CD8-positive, alpha-beta memory T cell (primary cell): ENCODE measurements at places on chromosomes 11 and 22.

DNA sequence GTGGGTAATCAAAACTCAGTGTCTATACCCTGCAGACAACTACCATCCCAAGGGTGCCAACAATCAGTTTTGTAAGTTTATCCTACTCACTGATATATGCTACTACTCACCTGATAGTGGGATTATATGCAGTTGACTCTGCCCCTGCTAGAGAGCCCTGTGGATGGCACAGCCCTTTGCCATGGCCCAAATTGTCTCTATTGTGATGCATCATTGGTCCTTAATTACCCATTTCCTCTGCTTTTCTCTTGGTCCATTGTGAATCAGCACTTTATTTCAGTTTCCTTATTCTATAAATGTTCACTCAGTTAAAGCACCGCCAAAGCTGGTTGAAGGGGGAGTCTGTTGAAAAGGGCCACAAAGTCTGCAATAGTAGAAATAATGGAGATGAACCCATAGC, 42.3 kb downstream of the PLAAT5 start:
- no peak overlapping the region for H3K4me3 ChIP-seq
- H3K4me1 ChIP-seq = peaks cover 5% of the 10 kb centered on the region
- H3K27ac ChIP-seq = no peak overlapping the region

- H3K4me3 ChIP-seq = no peak overlapping the region
- no peak for DNase-seq
- H3K27ac ChIP-seq = no peak overlapping the region
- H3K36me3 ChIP-seq = peaks cover 11% of the 10 kb centered on the region
- H3K27me3 ChIP-seq = no peaks in the 10 kb centered on the region
Measured at GRCh38 chr11:111736621-111737443, 29.4 kb downstream of the PPP2R1B start.

GRCh38 chr11:61626580-61627380, 45.9 kb upstream of the SYT7 start:
- no peaks in the 10 kb centered on the region for H3K36me3 ChIP-seq
- no peaks in the 10 kb centered on the region for H3K4me1 ChIP-seq
- no peak overlapping the region for H3K27ac ChIP-seq
- DNase-seq = no peak
- H3K4me3 ChIP-seq = no peak overlapping the region

GRCh38 chr11:65159012-65159411, 11.0 kb upstream of the SPDYC start:
- no peaks in the 10 kb centered on the region for H3K27me3 ChIP-seq
- H3K27ac ChIP-seq = no peak overlapping the region
- no peaks in the 10 kb centered on the region for H3K4me1 ChIP-seq
- H3K36me3 ChIP-seq = no peaks in the 10 kb centered on the region

DNA sequence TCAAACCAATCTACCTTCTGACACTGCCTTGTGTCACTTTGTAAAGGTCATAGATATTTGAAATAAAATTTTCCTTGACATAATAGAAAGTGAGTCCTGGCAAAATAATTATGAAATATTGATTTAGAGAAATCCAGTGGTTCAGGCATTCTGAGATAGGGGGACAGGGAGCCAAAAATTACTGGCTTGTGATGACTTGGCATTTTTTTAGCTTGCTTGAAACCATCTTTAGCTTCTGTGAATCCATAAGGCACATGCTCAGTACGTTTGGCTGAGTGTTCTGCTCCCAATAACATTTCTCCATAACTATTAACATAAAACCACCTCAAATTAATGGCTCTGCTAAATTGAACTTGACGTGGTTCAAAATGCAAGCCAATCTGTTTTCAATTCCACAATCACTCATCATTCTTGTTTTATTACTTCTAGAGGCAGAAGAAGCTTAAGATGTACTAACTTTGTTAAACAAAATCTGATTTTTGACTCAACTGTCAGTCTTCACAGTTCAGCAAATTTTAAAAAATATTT, 209.0 kb downstream of the LRRC4C start:
- H3K27ac ChIP-seq = no peak overlapping the region
- no peak for DNase-seq
- no peaks in the 10 kb centered on the region for H3K27me3 ChIP-seq

- no peaks in the 10 kb centered on the region for H3K27me3 ChIP-seq
- H3K36me3 ChIP-seq = no peaks in the 10 kb centered on the region
- H3K27ac ChIP-seq = no peak overlapping the region
- H3K4me3 ChIP-seq = no peak overlapping the region
- no peak for DNase-seq
- H3K4me1 ChIP-seq = no peaks in the 10 kb centered on the region
Measured at GRCh38 chr22:30878516-30879414, 89.8 kb downstream of the MORC2 start.
